Muscle of arm (tissue), 14 donors: ENCODE measurements at places on chromosomes 4 and X. TPM values are rescaled to one million over a fixed set of nuclear protein-coding genes. Genes with fewer than 3 reads are reported as not detected.

- DNase-seq, result no peak
Observed at GRCh38 chr4:140311257-140311835, 62.1 kb upstream of the SCOC start.

GRCh38 chrX:106728337-106728736, 1.8 kb downstream of the RNF128 start:
- no peak for DNase-seq

- no peak for DNase-seq
Observed at GRCh38 chr4:42904986-42905385, 12.5 kb downstream of the GRXCR1 start.

- DNase-seq, result no peak
Observed at GRCh38 chrX:37912777-37913176, 65.4 kb upstream of the DYNLT3 start.

DNA sequence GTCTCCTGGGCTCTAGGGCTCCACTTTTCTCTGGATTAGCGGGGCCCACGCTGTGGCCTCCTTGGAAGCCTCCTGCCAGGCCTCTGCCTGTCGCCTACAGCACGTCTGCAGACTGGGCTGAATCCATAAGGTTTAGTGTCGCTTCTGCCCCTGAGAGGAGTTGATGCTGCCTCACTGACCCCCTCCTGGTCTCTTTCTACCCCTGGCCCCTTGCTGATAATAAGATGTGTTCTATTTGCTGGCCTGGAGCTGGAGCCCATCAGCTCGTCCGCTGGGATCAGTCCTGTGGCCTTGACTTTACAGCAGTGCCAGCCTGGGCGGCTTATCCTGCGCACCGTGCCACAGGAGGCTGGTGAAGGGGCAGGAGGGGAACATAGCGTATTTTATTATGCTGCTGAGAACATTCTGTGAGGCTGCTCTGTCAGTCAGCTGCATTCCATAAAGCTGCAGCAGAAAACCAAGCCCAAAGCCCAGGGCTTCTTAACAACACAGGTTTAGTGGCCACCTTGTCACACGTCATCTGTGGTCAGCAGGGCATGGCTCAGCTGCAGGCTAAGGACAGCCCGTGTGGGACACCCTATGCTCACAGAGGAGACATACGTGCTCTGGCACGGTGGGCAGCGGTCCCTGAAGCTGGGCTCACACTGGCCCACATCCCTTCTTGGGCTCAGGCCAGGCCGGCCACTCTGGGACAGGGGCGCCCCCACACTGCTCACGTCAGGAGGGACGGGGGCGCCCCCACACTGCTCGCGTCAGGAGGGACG, 29.3 kb upstream of the HGFAC start:
- no peak for DNase-seq

DNA sequence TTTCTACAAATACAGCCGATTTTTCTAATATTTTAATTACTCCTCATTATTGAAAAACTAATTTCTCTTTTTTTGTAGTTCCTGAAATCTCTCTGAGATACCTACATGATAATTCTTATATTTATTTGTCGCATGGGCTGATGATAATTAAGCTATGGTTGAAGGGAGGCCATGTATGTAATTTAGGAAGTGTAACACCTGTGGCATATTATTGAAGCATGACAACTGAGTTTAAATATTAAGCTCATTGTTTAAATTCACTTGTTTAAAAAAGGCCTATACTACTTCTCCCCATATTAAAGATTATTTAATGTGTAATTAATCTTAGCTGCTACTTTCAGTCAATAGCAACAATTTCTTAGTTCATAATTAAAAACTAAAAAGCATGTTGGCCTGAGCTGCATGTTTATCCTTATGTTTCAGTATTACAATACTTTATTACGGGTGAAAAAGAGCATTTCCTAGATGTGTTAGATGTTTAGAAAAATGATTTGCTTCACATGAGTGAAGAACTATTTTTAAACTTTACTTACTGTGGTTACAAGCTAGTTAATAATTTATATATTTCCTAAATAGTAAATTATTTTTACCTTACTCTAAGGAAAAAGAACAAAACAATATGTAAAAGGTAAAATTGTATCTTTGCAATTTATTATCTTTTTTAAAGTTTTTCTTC, 122.4 kb downstream of the RAP1GDS1 start:
- no peak for DNase-seq

LYAR gene
- polyA plus RNA-seq, result 21.4 TPM

UGT2B10 gene
- not detected for polyA plus RNA-seq
